ENCODE measurements at places on chromosomes 11 and 22.

DNA sequence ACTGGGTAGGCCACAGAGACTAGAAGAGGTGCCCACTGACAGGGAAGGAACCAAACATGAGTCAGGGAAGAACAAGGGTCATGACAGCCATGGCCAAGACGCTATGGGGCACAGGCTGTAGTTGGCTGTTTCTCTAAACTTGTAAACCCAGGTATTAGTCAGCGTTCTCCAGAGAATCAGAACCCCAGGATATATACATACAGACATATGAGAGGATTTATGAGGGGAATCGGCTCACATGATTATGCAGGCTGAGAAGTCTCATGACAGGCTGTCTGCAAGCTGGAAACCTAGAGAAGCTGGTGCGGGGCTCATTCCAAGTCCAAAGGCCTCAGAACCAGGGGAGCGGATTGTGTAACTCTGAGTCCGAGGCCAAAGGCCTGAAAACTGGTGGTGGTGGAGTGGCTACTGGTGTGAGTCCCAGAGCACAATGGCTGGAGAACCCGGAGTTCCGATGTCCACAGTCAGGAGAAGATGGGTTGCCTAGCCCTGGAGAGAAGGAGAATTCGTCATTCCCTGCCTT lies 29.7 kb upstream of the CD81 start:
- DNase-seq, result no peak

GRCh38 chr11:64601605-64602465 lies 10.8 kb downstream of the SLC22A12 start:
- no peak for DNase-seq

DNA sequence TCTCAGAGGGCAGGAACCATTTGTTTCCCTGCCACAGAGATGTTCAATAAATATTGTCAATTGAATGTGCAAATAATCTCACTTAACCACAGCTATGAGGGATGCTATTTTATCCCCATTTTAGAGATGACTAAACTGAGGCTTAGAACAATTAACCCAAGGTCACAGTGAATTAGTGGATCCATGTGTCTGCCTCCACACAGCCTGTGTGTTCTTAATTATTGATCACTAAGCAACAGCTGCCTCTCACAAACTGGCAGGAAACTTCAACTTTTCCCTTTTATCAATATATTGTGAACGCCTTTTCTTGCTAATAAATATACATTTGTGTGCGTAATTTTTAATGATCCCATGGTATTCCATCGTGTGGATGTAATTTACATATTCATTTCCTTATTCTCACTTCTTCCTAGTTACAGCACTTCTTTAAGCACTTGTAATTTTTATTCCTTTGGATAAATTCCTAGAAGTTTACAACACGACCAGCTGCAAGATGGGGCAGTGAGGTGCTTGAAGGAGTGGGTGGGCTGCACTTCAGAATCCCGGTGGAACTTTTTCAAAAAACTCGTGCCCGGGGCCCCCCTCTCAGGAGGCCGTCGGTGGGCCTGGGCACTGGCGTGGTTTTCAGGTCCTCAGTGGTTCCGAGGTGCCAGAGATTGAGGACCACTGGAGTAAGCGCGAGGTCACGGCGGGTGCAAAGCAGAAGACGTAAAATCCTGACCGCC lies 915 bp upstream of the SREBF2 start:
- DNase-seq, result no peak

DNA sequence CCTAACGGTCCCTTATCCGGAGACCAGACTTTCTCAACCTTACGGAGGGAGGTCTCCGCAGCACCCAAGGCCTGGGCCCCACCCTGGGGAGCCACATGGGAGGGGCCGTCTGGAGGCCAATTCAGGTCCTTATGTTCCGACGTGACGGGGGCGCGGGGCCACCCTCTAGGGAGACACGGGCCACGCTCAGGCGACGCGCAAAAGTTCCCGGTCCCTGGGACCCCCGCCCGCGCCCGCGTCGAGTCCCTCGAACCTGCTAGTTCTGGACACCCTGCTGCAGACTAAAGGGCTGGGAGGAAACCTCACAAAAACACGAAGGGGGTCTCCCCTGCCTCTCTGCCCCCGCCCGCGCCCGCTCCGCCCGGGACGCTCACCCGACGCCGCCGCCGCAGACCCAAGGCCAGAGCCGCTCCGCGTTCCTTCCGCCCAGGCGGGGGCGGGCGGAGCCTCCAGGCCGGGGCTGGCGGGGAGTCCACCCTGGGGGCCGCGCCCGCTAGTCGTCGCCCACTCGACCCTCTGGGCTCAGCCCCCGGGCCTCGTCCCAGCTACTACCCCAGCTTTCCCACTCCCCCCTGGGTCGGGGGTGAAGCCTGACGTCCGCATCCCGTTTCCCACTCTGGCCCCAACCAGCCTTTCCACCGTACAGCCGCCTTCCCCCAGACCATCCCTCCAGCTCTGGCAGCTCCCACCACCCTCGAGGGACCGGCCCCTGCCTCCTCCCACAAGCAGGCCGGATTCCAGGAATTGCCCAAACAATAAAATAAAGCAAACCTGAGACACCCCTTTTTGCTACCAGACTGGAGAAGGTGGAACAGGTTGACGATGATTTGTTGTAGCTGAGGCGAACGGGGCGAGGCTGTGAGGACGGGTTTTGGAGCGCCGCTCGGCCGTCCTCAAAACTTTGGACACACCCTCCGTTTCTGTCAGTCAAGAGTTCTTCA lies 2.7 kb downstream of the RNH1 start:
- no peak for DNase-seq

Data from NCI-H2081 (cell line).